NCI-H1417 (cell line): ENCODE measurements at places on chromosomes 2 and 18.
A peak's percentile ranks its signal among the peaks of the same experiment; 100 is the strongest.

GRCh38 chr18:40930211-40930882 is 1024.7 kb upstream of the PIK3C3 start:
- DNase-seq: no peak

DNA sequence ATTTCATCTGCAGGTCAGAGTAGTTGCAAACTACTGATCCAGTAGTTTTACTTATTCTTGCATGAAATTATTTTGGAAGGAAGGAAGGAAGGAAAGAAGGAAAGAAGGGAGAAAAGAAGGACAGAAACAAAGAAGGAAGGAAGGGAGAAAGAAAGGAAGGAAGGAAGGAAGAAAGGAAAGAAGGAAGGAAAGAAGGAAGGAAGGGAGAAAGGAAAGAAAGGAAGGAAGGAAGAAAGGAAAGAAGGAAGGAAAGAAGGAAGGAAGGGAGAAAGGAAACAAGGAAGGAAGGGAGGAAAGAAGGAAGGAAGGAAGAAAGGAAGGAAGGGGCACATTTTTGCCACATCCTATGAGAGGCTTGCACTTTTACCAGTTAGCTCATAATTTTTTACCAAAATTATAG is 186.2 kb downstream of the LRRTM4 start:
- no peak for DNase-seq

GRCh38 chr2:43377327-43377726 is 150.9 kb upstream of the ZFP36L2 start:
- DNase-seq: no peak

DNA sequence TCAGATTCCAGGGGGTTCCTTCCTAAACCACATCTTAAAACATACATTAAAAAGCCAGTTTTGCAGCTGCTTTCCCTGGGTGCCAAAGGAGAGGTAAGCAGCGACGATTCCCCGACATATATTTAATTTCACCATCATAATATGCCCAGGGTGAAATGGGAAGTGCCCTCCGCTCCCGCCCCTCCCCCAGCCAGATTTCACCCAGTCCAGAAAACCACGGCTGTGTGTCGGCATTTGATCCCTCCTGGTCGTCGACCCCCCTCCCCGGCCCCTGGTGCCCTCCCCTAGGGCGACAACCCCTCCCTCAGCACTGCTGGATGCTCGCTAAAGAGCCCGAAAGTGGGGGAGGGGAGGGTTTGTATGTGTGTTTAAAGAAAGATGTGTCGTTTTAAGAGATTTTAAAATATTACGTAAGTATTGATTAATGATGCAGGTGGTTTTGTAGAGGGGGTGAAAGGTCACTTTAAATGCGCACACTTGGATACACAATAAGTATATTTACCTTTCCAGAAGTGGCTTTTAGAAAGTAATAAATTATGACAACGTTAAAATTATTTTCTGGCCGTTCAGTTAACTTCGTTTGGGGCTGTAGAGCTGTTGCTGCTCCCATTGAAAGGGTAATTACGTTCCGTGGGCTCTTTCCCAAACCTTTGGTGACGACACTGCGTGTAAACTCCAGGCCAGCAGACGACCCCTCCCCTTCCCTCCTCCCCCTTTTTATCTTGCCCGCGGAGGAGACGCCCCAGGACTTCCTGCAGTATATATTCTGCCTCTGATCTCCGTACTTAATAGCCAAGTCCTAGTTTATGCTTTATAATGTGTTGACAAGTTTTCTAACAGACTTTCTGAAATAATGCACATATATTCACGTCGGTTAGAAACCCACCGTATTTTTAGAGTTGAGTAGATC is 3.4 kb upstream of the BCL11A start:
- peak; percentile 61 for DNase-seq

- no peak for DNase-seq
These were observed 15.1 kb upstream of the ST3GAL5 start for GRCh38 chr2:85903849-85904248.

GRCh38 chr18:10052871-10053270 is 139.1 kb downstream of the VAPA start:
- DNase-seq: no peak

DNA sequence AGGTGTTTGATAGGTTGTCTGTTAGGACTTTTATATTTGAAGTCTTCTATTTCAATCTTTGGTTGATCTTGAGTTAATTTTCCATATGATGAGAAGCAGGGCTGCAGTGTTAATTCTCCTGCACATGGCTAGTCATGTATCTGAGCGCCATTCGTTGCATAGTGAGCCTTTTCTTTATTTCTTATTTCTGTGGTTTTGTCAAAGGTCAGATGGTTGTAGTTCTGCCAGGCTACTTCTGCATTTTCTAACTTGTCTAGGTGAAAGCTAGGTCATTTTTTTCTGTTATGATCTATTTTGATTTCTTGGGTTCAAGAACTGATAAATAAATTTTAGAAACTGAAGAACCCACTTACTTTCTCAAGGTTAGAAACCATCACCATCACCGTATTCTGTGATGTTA is 56.7 kb downstream of the CCDC74A start:
- DNase-seq: no peak
